Lung (tissue), 17 donors: ENCODE measurements at places on chromosomes 7 and 10. TPM values are rescaled to one million over a fixed set of nuclear protein-coding genes. Genes with fewer than 3 reads are reported as not detected.

The STEAP1B gene
- 1.5 TPM for total RNA-seq

The AKR1D1 gene
- total RNA-seq, result not detected

- no peak overlapping the region for H3K4me3 ChIP-seq
- H3K27ac ChIP-seq, result no peak overlapping the region
- peak; percentile 91 for DNase-seq
Measured at GRCh38 chr7:130371046-130371445, 9.2 kb upstream of the CPA1 start.

DNA sequence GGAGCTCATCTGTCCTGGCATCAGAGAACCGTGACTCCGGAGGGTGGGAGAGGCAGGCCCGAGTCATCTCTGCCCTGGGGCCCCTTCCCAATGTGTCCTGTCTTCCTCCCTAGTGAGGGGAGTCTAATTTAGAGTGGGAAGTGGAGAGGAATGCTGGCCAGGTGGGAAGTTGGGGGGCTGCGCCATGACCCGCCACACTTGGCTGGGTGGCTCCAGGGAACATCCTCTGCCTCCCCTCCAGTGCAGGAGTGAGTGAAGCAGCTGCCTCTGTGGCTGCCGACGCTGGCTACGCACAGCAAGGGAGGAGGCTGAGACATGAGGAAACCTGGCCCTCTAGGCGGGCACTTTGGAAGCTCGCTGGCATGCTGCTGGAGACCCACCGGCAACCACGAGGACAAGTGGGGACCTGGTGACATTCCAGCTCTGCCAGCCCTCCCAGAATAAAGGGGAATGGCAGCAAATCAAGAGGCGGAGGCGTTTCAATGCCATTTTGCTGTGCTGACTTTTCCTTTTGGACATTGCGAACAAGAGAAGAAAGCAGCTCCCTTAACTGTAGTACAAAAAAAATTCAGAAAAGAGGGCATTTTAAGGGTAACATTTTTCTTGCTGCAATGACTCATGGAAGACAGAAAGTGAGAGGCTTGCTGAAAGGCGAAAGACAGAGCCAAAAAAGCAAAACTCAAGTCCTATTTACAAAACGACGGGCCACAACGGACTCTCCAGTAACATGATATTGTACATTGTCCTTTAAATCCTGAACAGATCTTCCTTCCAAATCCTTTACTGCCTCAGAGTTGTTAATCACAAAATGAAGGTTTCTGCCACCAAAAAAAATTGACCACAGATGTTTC is 121.2 kb upstream of the PITRM1 start:
- no peak for DNase-seq
- no peak overlapping the region for H3K4me3 ChIP-seq
- H3K36me3 ChIP-seq, result no peaks in the 10 kb centered on the region
- H3K27ac ChIP-seq, result no peak overlapping the region
- H3K4me1 ChIP-seq, result no peaks in the 10 kb centered on the region
- H3K27me3 ChIP-seq, result no peaks in the 10 kb centered on the region

DNA sequence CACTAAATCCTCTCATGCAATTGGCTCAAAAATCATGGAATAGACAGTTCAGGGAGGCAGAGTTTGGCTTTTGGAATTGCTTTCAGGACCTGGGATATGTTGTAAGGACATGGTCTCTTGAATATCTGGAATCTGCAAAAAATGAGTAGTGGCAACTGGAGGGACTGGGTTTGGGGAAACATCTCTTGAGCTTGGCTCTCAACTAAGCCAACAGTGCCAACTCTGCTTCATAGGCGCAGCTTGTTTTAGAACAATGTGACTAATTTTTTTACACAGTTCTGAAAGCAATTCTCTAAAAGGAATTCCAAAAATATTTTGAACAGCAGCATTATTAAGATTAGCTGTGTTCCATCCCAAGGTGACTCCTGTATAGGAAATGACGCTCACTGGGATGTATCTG is 121.5 kb upstream of the DPP6 start:
- DNase-seq, result no peak
- H3K4me3 ChIP-seq, result no peak overlapping the region
- H3K27me3 ChIP-seq, result no peaks in the 10 kb centered on the region
- H3K36me3 ChIP-seq, result no peaks in the 10 kb centered on the region

DNA sequence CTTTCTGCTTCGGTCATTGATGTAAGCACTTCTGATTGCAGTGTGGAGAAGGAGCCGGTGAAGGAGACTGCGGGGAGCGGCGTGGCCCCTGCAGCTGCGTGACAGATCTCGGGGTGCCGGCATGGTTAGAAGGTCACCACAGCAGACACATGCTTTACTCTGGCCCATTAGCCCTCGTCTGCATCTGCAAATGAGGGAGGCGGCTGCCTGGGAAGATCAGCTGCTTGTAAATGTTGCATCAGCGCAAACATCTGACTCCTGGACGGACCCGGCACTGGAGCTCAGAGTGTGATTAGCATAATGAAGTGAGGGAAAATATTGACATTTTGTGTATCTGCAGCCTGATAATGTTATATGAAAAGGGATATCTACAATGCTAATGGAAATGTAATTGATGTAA is 30.5 kb upstream of the MNX1 start:
- peaks cover 9% of the 10 kb centered on the region for H3K27me3 ChIP-seq
- H3K27ac ChIP-seq, result no peak overlapping the region
- H3K4me3 ChIP-seq, result no peak overlapping the region
- DNase-seq, result peak; percentile 89

DNA sequence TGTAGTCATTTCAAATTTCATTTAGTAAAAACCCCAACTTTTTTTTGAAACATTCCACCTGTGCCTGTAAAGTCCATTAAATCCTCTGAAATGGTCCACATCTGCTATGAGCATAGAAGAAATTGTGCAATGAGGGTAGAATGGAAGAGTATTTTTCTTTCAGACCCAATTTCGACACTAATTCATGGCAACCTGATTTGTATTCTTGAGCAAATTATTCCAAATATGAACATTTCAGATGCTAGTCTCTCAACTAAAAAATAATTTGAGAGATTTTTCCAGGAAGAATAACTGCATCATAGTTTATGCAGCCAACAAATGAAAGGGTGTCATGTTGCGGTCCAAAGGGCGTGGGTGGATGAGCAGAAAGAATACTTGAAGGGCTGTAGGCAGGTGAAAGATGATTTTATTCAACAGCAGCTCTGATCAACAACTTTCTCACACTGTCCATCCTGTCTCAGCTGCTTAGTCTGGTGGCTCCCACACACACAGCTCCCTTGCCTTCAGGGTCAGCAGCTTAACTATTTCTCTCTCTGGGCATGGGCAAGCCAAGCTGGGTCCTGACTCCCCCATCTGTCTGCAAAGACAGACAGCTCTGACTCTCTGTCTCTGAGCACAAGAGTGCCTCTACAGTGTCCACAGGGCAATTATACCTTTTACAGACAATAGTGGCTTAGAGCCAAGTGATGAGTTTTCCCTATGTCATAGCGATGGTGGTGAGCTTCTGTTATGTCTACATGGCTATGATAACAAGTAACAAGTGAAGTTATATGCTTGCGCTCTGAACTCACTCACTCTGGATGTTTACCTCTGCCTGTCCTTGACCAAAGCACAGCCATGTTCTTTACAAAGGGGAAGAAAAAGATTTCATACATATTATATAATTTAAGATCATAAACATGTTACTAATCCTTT is 11.5 kb downstream of the STEAP2 start:
- H3K27me3 ChIP-seq, result no peaks in the 10 kb centered on the region
- H3K27ac ChIP-seq, result no peak overlapping the region
- DNase-seq, result no peak
- no peaks in the 10 kb centered on the region for H3K4me1 ChIP-seq

DNA sequence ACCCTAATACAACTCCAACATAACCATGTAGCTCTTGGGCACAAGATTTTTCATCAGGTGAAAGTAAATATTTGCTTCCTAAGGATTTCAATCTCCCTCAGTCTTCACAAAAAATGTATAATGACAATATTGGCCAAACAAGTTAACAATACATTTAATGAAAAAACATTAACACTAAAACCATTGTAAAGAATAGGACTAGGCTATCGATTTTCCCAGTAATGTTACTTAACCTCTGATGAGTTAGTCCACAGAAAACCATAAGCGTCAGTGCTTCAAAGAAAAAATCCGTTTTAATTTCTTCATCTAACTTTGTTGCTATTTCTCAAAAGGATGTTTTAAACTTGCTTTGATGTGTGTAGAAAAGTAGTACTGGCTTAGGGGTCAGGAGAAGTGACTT is 1.2 kb downstream of the ZNF33B start:
- H3K4me1 ChIP-seq, result peaks cover 11% of the 10 kb centered on the region
- peaks cover 2% of the 10 kb centered on the region for H3K36me3 ChIP-seq
- H3K27me3 ChIP-seq, result no peaks in the 10 kb centered on the region
- DNase-seq, result no peak
- no peak overlapping the region for H3K4me3 ChIP-seq

GRCh38 chr10:27743012-27743876 is 2.4 kb downstream of the MKX start:
- no peak overlapping the region for H3K27ac ChIP-seq
- DNase-seq, result peak; percentile 42
- peaks cover 5% of the 10 kb centered on the region for H3K4me1 ChIP-seq
- peak overlapping the region; percentile 33 for H3K4me3 ChIP-seq

GRCh38 chr10:119409385-119409784 is 133.1 kb downstream of the RGS10 start:
- no peaks in the 10 kb centered on the region for H3K36me3 ChIP-seq
- no peaks in the 10 kb centered on the region for H3K27me3 ChIP-seq
- H3K4me1 ChIP-seq, result peaks cover 36% of the 10 kb centered on the region
- no peak overlapping the region for H3K4me3 ChIP-seq

DNA sequence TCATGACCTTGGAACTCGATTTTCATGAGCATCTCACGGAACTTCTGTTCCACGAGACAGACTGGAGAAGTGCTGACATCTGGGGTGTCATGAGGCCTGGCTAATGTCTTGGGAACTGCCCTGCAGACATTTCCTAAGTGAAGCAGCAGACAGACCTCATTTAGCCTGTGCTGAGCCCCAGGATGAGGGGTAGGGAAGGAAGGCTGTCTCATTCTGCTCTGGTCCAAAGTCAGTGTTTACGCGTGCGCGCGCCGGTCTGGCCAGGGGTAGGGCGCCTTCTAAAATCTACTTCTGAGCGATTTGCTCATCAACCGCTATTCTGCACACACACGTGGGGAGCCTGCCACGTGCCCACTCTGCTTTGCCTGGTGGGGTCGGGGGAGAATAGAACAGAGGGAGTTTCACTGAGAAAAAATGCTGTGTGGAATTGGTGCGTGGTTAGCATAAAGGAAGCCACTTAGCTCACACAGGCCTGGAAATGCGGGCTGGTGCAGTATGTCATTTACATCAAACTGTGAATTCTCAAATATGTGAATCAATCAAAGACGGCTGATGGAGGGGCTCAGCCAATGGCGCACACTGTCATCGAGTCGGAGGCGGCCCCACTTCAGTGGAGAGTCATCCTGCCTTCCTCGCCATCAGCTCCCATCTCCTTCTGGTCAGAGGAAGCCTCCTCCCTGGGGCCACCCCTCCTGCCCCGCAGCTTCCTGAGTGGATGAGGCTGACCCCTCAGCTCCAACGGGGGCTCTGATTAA is 335.1 kb downstream of the ADARB2 start:
- H3K4me3 ChIP-seq, result no peak overlapping the region
- H3K27me3 ChIP-seq, result no peaks in the 10 kb centered on the region
- no peaks in the 10 kb centered on the region for H3K36me3 ChIP-seq
- DNase-seq, result no peak
- no peaks in the 10 kb centered on the region for H3K4me1 ChIP-seq

- no peaks in the 10 kb centered on the region for H3K4me1 ChIP-seq
- no peak overlapping the region for H3K4me3 ChIP-seq
- no peak overlapping the region for H3K27ac ChIP-seq
- H3K36me3 ChIP-seq, result peaks cover 20% of the 10 kb centered on the region
- H3K27me3 ChIP-seq, result no peaks in the 10 kb centered on the region
Measured at GRCh38 chr10:103080891-103081581, 112.0 kb downstream of the NT5C2 start.

DNA sequence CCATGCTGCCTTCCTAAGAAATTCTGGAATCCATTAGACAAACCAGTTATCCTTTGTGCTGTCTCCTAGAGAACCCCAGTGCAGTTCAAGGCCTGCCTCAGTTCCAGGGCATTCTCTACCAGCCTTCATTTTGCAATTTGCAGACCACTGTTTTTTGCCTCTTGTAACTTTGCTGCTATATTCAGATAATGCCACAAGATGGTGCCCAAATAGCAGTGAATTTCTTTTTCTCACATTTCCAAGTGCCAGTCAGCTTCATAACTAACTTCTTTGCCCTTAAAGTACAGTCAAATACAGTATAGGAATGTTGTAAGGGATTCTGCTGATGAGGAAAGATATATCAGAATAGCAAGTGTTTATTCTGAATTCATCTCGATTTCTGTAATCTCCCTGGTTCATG is 25.2 kb downstream of the LOXL4 start:
- peak; percentile 78 for DNase-seq
- no peak overlapping the region for H3K4me3 ChIP-seq
- peaks cover 9% of the 10 kb centered on the region for H3K36me3 ChIP-seq
- H3K27ac ChIP-seq, result no peak overlapping the region

DNA sequence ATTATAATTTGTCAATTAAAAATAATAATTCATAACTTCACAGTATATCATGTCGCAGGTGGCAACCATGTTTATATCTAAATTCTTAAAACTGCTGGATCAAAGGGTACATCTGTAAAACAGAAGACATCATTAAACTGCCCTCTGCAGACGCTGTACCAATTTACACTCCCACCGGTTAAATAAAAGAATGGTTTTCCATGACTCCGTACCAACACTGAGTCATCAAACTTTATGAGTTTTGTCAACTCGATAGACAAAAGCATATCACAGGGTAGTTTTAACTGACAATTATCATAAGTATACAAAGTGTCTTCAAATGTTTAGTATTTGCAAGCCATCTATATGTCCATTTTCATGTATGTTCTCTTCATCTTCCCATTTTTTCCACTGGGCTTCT is 5.7 kb upstream of the GSTK1 start:
- no peak for DNase-seq
- no peaks in the 10 kb centered on the region for H3K36me3 ChIP-seq
- H3K27ac ChIP-seq, result no peak overlapping the region

- no peak overlapping the region for H3K27ac ChIP-seq
- DNase-seq, result no peak
- no peaks in the 10 kb centered on the region for H3K36me3 ChIP-seq
Measured at GRCh38 chr7:133957845-133958244, 169.3 kb upstream of the LRGUK start.

DNA sequence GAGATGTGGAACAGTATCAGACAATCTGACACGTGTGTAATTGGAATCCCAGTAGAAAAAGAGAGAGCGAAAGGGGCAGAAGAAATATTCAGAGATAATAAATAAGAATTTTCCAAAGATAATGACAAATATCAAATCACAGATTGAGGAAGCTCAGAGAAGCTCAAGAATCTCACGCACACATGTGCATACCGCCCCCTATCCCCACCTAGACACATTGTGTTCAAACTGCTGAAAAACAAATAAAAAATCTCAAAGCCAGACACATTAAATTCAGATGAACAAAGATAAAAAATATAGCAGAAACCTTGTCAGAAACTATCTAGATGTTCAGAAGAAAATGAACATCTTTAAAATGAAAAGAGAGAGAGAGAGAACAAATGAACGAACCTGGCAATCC is 17.2 kb downstream of the SFR1 start:
- H3K27me3 ChIP-seq, result no peaks in the 10 kb centered on the region
- no peaks in the 10 kb centered on the region for H3K36me3 ChIP-seq
- no peaks in the 10 kb centered on the region for H3K4me1 ChIP-seq
- H3K27ac ChIP-seq, result no peak overlapping the region
